NCI-H460 (cell line): ENCODE measurements at places on chromosomes 7 and 10. TPM values are rescaled to one million over a fixed set of nuclear protein-coding genes. Genes with fewer than 3 reads are reported as not detected.

FAM24B gene
- 34.9 and 36.3 TPM in 2 replicates for total RNA-seq

GRCh38 chr10:95214793-95215192, 20.8 kb downstream of the ACSM6 start:
- DNase-seq = no peak

IDI2 gene
- total RNA-seq = not detected in 2 replicates

C7orf57 gene
- 0.12 TPM in 1 of 2 replicates, not detected in the other for total RNA-seq

DNA sequence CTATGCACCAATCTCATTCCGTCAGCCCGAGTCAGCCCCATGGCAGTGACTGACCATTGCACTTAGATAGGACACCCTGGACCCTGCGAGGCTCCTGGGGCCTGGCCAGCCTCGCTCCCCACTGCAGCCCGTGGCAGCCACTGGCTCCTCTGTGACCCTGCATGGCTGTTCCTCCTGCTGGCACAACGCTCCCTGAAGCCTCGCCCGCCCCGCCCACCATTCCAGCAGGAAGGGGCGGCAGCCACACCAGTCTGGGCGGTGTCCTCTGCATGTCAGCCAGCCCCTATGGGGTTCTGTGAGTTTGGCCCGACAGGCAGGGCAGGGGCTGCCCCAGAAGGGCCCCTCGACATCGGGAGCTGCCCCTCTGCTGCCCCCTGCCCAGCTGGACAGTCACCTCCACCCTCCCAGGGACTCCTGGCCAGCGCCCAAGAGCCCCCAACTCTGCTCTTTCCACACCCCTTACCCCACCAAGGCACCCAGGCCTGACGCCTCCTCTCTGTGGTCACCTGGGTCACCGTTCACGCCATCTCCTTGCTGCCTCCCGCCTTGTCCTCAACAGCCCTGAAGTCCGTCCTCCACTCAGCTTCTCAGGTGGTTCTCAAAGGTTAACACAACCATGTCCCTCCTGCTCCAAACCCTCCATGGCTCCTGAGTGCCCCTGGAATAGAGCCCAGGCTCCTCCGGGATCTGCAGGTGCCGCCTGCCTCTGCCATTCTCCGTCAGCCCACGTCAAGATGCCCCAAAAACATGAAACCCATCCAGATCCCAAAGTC, 103.5 kb downstream of the MICALL2 start:
- no peak for DNase-seq

MKX gene
- 0.66 and 1.1 TPM in 2 replicates for total RNA-seq
